GM12892 (cell line): ENCODE measurements at places on chromosomes 6 and 20.

- no peak for DNase-seq
Measured at GRCh38 chr6:43246301-43247113, 3.2 kb downstream of the TTBK1 start.

DNA sequence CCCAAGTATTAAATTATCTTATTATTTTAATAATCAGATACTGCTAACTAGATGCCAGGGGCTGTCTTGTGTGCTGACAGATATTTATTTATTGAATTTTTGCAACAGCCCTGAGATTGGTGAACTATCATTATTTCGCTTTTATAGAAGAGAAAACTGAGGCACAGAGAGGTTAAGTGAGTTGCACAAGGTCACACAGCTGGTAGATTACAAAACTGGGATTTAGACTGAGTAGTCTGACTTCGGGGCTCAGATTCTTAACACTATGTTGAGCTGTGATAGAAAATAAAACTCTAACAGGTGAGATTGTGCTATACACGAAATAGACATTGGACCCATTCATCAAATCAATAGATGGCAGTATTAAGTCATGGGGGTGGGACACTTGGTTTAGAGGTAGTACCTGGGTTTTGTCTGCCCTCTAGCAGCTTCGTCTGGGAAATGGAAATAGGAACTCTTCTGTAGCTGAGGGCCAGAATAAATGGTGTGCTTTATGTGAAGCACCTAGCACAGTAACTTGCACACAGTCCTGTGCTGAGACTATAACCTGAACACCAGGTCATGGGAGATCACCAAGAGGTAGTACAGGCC is 113.4 kb downstream of the B3GAT2 start:
- DNase-seq: no peak

DNA sequence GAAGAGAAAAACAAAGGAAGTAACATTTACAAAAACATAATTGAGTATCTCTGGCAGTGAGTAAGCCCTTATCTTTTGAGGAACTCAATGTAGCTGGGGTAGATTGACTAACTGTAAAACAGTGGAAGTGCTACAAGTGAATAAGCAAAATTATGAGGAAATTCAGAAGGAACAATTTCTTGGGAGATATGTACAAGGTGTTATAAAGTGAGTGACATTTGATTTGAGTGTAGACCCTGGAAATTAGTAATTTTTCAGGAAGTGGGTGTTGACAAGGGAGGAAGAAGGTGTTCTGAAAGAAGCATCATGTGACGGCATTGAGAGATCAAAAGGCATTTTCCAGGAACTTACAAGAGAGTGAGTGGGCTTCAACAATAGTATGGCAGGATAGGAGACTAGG is 22.2 kb downstream of the XRN2 start:
- no peak for DNase-seq

- DNase-seq: no peak
Measured at GRCh38 chr6:145116591-145117178, 618.6 kb downstream of the EPM2A start.

GRCh38 chr6:9985481-9985880 is 429.4 kb downstream of the TFAP2A start:
- DNase-seq: no peak

DNA sequence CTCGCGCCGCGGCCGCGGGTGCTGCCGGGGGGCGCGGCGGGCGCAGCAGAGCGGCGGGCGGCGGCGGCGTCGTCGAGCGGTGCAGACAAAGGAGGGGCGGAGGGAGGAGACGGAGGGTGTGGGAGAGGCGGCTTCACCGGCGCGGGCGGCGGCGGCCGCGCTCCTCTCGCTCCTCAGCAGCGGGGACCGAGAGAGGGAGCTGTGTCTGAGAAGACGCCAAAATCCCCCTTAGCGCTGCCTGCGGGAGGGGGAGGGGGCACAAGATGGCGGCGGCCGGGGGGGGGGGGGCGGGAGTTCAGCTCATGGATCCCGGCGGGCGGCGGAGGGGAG is 296 bp downstream of the ADNP start:
- peak; percentile 37 for DNase-seq

- DNase-seq: no peak
Measured at GRCh38 chr20:60266177-60266823, 308.1 kb downstream of the CDH26 start.

- no peak for DNase-seq
Measured at GRCh38 chr20:32893263-32894025, 34.7 kb downstream of the EFCAB8 start.

DNA sequence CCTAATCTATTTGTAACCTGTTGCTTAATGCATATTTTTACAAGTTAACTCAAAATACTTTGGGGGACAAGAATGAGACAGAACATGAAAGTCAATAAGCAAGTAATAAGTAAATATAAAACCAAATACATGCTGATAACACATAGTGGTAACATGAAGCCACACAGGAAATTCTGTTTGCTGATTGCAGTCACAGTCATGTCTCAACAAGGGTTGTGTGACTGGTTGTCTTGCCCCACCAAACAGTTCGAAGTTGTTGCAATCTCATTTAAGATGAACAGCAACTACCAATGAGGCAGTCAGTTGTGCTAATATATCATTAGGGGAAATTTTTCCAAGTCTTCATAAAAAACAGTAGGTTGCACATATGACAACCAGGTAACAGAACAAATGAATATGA is 14.5 kb downstream of the CD24 start:
- no peak for DNase-seq

DNA sequence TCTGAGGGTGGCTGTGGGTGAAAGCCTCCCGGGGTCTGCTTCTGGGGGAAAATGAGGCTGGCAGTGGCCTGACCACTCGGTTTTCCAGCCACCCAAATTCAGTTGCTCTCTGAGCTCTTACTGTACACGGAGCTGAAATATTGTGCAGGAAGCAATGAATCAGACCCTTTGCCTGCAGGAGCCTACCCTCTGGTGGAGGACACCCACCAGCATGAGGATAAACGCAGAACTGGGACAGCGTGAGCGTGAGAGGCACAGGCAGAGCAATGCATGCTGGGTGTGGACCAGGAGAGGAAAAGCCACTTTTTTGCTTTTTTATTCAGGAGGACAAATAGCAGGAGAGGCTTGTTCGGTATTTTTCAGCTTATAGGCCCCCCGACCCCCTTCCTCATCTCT is 298.0 kb downstream of the QKI start:
- no peak for DNase-seq

GRCh38 chr6:45548657-45549515 is 171.2 kb upstream of the SUPT3H start:
- peak; percentile 18 for DNase-seq

DNA sequence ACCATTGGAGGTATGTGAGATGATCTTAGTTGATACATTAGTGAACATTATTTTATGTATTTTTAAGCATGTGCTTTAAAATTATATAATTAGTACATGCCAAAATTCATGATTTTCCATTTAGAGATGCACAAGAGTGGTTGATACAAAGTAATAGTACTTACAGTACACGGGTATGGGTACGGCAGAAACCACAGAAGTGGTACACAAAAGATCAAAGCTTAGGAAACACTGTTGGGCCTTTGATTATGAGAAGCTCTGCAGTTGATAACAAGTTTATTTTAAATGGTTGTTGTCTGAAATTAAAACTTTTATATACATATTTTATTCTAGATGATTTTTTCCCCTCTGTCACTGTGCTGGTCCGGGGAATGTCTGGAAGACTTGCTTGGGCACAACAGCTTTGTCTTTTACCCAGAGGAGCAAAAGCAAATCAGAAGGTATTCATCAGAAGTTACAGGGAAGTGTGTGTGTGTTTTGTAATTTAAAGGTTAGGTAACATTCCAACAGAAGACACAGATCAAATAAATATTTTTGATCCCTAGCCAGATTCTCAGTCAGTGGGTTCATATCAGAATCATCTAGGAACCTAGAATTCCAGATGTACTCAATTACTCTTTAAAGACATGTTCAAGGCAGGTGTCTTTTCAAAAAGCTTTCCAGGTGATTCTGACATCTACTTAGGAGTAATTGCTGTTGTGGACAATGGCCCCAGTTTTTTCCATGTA is 32.5 kb upstream of the ADIG start:
- no peak for DNase-seq

GRCh38 chr6:90454836-90455427 is 131.9 kb downstream of the MAP3K7 start:
- no peak for DNase-seq

- DNase-seq: no peak
Measured at GRCh38 chr6:155212616-155213380, 51.0 kb upstream of the CLDN20 start.

- no peak for DNase-seq
Measured at GRCh38 chr6:93120154-93120742, 299.1 kb downstream of the EPHA7 start.

DNA sequence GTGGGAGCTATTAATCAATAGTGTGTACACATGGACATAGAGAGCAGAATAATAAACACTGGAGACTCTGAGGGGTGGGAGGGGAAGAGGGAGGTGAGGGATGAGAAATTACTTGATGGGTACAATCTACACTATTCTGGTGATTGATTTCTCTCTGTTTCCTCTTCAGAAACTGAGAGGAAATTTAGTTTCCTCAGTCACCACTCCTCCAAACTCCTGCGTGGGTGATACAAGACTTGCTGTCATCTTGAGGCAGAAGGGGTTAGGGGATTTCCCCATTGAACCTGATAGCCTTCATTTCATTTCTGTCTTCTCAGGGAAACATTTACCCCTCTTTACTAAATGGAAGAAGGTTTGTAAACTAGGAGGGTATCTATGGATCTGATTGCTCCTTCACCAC is 84.3 kb upstream of the ESR1 start:
- DNase-seq: peak; percentile 11

DNA sequence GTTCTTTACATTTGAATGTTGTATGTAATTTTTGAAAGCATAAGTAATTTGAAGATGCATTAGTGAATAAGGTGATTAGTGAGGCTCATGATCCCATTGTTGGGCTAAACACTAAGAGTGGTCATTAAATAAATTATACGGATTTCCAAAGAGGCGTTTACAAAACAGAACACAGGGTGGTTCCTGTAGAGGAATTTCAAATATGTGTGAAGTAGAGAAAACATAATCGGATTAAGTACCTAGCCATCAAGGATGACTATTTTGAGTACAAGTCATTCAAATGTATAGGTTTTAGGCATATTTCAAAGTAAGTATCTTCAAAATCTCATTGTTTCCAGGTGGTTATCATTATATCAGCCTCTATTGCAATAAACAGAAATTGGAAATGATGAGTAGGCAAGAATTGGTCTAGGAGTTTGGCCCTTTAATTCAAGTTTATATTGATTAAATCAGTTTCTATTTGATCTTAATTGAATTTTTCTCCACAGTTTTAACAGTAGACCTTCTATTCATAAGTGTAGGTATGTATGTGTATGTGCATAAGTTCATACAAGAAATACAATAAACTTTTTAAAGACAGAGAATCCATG is 94.8 kb downstream of the MYLK4 start:
- no peak for DNase-seq

- DNase-seq: no peak
Measured at GRCh38 chr6:135088818-135089809, 34.5 kb upstream of the HBS1L start.

GRCh38 chr20:891058-891705 is 25.0 kb downstream of the ANGPT4 start:
- no peak for DNase-seq

GRCh38 chr20:46089167-46089416 is 670 bp downstream of the NCOA5 start:
- no peak for DNase-seq

- DNase-seq: no peak
Measured at GRCh38 chr20:49694450-49695071, 19.1 kb downstream of the B4GALT5 start.

GRCh38 chr6:40536442-40536841 is 50.7 kb downstream of the LRFN2 start:
- no peak for DNase-seq

DNA sequence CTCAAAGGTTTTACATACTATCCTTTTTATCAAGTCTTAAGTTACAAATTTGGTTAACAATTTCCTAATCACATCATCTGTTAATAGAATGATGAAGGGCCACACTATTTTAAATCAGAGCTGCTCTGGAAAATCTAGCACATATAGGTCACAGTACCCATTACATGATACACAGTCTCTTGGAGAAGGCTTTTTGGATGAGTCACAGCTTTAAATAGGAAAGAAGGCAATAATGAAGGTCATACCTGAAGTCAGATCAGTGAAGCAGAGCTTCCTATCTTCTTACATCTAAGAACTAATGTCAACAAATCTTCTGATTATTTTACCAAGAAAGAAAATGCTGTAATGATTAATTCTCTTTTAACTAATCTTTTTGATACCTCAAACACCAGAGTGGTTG is 248.5 kb downstream of the BTBD9 start:
- no peak for DNase-seq

GRCh38 chr6:26118999-26119398 is 31.8 kb downstream of the HFE start:
- DNase-seq: no peak

DNA sequence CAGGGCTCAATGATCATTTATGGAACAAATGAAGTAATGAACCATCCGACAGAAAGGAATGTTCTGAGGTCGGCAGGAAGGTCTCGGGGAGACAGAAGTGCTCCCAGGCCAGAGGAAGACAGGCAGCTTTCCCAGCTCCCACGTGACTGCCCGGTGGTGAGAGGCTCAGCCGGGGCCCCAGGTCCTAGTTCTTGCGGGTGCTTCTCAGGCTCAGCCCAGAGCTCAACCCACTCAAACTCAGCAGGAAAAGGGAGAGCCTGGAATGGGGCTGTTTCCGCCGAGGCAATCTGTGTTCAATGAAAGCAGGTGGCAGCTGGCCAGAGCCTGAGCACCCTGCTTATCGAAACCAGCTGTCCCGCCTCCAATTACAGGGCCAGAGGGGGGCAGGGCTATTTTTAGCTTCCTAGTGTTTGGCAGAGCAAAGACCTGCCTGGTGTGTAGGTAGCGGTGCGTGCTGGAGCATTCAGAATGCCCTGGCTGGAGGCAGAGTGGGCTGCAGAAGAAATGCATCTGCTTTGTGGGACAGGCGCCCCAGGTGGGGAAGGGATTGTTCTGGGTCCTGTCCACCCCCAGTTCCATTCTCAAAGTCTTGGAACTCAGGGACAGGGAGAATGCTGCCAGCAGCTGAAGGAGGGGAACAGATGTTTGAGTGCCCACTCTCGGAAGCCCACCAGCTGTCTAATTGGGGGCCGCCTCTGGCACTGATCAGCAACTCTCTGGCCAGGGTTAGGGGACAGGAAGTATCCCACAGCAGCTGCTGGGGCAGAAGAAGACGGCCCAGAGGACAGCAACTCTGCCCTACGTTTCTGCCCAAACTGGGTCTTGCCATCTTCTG is 145.1 kb downstream of the PREX1 start:
- no peak for DNase-seq

GRCh38 chr6:139940741-139941729 is 566.6 kb upstream of the CITED2 start:
- DNase-seq: no peak

DNA sequence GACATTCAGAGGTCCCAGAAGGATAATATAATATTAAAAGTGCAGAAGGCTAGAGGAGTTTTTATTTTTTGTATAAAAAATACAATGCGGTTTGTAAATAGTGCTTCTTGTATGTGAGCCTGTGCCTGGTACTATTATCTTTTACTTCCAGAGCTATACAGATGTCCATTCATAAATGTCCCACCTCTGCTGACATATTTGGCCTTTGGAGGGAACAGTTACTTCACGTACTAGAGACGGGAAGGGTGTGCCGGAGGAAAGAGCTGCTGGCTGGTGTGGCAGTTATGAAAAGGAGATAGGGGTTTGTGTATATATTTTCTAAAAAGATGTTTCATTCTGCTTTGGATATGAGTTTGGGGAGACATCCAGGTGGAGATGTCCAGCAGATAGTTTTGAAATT is 8.8 kb downstream of the CD109 start:
- DNase-seq: no peak
